Gastrocnemius medialis (tissue), 4 donors: ENCODE measurements at places on chromosomes 6 and 20. TPM values are rescaled to one million over a fixed set of nuclear protein-coding genes. Genes with fewer than 3 reads are reported as not detected.

- DNase-seq = no peak
- no peak overlapping the region for H3K4me3 ChIP-seq
- no peak overlapping the region for H3K27ac ChIP-seq
- H3K4me1 ChIP-seq = no peaks in the 10 kb centered on the region
- H3K27me3 ChIP-seq = no peaks in the 10 kb centered on the region
Observed at GRCh38 chr6:131226459-131227157, 91.3 kb downstream of the AKAP7 start.

ENPP4 gene
- 30.1 TPM for total RNA-seq

APOM gene
- total RNA-seq = 2.9 TPM

RFX6 gene
- total RNA-seq = not detected
